DMS53 (cell line): ENCODE measurements at places on chromosomes 2 and 18.

DNA sequence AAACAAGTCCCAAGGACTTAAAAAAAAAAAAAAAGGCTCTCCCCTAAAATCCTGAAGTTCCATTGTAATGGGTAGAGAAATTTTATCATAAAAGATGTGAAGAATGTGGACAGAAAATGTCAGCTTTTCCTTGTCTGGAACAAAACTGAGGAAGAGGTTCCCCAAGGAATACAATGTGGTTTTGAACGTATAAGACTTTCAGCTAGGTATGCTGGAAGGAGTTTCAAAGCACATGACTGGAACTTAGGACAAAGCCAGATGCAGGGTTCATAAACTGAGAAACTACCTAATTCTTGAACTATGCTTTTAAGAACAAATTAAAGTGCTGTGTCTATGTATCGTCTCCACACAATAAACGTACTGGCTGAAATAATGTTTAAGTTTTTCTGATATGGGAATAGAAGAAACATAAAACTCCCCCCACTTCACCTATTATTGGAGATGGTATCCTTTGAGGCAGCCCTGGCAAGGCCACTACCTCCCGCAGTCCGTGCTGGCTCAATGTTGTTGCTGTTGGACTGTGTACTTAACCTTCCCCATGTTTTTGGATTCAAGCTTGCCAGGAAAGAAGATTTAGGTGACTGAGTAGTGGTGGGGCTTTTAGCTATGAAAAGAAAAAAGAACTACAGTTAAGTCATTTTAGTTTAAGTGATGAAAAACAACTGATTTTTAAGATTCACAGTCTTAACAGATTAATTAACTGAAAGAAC, 84.2 kb upstream of the DNER start:
- DNase-seq, result no peak

- no peak for DNase-seq
These were observed 44.2 kb upstream of the CTDP1 start for GRCh38 chr18:79635427-79635726.

DNA sequence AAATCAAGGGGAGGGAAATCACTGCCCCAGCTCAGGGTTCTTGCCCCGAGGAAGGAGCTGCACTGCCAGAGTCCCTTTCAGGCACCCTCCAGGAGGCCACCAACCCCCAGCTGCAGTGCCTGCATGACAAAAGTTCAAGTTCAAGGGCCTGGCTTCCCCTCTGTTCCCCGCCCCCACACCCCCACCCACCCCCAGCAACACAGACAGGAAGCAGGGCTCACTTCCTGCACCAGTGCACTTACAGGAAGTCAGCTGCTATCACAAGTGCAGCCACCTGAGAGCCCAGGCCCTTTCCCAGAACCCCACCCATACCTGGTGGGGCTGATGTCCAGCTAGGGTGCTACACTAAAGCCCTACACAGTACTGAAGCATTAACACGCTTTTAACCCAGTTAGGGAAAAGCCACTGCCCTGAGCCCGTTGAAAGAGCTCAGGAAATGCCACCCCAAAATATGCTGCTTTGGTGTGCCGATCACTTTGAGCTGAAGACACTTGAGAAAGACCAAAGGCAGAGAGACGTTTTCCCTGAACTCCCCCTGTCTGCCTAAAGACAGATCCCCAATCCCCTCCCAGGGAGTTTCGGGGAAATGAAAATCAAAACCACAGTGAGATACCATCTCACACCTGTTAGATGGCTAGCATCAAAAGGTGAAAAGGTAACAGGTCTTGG, 109.9 kb upstream of the CAB39 start:
- DNase-seq, result peak; percentile 13

DNA sequence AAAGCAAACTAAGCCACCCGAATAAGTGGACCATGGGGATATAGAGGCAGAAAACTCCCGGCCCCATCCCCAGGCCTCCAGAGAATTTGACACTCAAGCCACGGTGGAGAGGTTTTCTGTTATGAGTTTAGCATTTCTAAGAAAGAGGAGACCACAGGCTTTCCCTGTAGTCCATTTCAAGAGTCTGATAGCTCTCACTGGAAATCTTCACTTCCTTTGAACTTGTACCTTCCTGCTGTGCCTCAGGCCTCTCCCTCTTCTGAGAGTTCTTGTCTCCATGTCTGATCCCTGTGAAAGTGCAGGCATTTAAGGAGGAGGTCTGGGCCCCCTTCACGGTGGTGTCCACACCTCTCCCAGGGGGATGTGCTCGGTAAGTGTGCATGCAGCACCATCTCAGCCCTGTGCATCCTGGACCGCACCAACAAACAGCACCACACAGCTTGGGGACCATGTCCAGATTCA, 113.7 kb downstream of the BCL2 start:
- peak; percentile 67 for DNase-seq

- no peak for DNase-seq
These were observed 415.8 kb upstream of the ZEB2 start for GRCh38 chr2:144935736-144936135.

GRCh38 chr18:72544092-72544886, at the start of gene CBLN2:
TSS of gene CBLN2 (minus strand) at chr18:72544342. CDS start at chr18:72542160, 2,182 bp downstream.
- DNase-seq, result peak; percentile 98

DNA sequence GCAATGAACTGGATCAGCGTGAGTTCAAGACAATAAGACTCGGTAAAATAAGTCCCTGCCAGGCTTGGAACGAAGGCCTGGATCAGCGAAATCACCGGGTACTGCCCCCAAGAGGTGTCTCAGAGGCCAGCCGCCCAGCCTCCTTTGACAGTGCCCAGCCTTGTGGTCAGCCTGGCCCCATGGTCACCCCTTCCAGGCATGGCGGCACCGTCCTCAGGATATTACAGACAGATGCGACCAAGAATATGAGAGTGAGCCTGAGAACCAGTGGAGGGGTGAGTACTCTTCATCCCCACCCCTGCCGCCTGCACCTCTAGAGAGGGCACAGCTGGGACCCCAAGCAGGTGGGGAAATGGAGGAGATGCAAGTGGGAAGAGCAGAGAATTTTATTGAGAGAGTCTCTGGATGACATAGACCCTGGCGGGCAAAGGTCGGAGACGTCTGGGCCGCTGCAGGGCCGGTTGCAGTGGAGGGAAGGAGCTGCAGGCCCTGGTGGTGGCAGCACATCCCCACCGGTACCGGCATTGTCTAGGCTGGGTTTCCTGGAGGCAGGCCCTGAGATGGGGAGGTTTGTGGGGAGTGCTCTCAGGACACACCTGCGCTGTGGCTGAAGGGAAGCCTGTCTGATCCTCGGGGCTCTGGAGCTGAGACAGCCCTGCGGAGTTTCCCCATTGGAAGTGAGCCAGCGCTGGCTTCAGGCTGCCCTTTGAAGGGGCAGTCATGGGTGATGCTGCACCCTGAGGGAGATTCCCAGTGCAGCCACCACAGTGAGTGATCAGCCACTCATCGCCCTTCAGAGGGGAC, 190.0 kb downstream of the SEPTIN10 start:
- peak; percentile 23 for DNase-seq

GRCh38 chr18:56186319-56186718, 452.1 kb downstream of the TXNL1 start:
- DNase-seq, result no peak

DNA sequence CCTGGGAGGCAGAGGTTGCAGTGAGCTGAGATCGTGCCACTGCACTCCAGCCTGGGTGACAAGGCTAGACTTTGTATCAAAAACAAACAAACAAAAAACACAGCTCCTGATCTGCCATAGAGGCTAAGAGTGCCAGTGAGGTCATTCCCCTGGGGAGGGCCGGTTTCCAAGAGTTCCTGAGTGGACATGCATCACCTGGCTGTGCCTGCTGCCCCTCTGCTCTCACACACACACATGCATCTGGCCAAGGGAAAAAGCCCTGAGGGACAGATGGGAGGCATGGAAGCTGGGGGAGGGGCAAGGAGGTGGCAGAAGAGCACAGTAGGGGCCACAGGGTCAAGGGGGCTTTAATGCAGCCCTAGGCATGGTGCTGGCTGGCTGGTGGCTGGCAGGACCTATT, 60.4 kb downstream of the ZBTB7C start:
- peak; percentile 99 for DNase-seq

- no peak for DNase-seq
These were observed 373.3 kb downstream of the IRS1 start for GRCh38 chr2:226426292-226426736.

- DNase-seq, result no peak
These were observed 583.3 kb downstream of the SATB2 start for GRCh38 chr2:198874472-198874858.

GRCh38 chr2:108239786-108240185, at the start of gene SULT1C3:
TSS of gene SULT1C3 (plus strand) at chr2:108239968. CDS start at chr2:108247195, 7,227 bp downstream.
- DNase-seq, result no peak

- DNase-seq, result no peak
These were observed 1365.5 kb upstream of the CELF4 start for GRCh38 chr18:38930881-38931753.
